ENCODE measurements at places on chromosomes 2 and 18. TPM values are rescaled to one million over a fixed set of nuclear protein-coding genes. Genes with fewer than 3 reads are reported as not detected.

DNA sequence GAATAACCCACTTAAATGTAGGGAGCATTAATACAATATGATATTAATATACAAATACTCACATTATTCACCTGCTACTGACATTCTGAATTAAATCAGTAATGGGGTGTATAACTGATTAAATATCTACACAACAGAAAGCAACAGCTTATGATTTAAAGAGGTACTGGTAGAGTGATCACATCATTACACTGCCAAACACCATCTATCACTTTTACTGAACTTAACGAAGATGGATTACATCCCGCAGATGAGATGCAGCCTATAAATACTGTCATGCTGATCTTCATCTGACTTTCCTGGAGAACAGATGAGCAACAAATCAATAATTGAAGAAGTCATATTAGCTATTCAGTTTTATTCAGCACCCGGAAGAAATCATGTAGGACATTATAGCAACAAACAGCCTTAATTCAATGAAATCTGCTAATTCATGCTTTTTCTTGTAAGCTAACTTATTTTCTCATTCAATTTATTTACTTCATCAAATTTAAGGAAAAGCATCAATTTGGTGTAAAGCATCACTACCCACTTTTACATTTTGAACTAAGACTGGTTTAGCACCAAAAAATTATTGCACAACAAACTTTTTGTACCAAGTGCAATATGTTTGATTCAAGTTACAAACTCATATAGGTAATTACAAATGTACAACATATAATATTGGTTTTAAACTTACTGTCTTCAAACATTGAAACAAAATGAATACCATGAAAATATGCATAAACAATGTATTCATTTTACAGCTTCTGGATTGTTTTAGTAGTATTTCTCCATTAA lies 1509.0 kb downstream of the LRP1B start:
- DNase-seq: no peak

DNA sequence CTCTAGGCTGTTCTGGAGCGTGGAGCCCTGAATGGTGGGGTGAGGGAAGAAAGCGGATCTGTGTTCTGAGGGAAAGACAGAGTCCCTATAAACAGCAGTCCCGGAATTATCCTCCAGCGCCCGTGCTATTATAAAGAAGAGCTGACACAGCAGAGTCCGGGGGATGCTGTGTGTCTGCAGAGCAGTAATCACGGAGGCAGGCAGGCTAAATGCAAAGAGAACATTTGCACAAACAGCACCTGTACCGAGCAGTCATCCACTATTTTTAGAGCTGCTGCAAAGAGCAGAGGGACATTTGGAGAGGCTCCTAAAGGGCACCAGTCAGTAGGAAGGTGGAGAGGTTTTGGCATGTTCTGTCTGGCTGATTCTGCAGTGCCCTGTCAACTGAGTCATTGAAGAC lies 293.8 kb upstream of the SLC14A2 start:
- peak; percentile 27 for DNase-seq

The TRIM54 gene
- total RNA-seq: 74.0 TPM

- no peak for DNase-seq
These were observed 78.8 kb downstream of the SLC8A1 start for GRCh38 chr2:40373111-40373510.

GRCh38 chr18:62720766-62721613 lies 5.6 kb downstream of the PHLPP1 start:
- no peak for DNase-seq

GRCh38 chr2:8573234-8573941 lies 108.5 kb upstream of the ID2 start:
- no peak for DNase-seq

DNA sequence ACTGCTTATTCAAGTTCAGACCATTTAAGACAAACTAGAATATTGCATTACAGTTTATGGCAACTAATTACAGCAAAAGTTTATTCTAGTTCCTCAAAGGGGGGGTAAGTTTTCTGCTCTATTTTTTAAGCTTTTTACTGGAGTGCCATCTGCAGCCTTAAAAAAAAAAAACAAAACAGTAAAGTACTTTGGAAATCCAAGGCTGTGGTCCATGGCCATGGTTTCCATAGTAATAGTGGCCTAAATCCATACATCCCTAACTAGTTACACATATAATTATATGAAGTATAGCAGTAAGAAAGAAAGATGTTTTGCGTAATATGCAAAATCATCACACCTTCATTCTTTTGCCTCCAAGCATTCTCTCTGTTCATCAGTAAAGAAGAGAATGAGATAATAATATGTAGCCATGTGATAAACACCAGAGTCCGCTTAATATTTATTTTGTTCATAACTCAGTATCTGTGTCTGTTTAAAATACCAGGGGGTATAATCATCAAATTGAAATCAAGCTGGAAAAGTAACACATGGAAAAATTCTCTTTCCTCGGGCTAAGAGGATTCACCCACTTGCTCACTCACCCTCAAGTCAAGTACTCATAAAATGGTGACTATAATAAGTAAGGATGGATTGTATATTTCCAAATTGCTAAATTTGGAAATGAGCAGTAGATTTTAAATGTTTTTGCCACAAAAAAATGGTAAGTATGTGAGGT lies 301.1 kb upstream of the RND3 start:
- no peak for DNase-seq

- DNase-seq: no peak
These were observed 24.9 kb downstream of the CCNT2 start for GRCh38 chr2:134943540-134943939.

The POTEJ gene
- not detected for total RNA-seq

The PDE1A gene
- 2.9 TPM for total RNA-seq

DNA sequence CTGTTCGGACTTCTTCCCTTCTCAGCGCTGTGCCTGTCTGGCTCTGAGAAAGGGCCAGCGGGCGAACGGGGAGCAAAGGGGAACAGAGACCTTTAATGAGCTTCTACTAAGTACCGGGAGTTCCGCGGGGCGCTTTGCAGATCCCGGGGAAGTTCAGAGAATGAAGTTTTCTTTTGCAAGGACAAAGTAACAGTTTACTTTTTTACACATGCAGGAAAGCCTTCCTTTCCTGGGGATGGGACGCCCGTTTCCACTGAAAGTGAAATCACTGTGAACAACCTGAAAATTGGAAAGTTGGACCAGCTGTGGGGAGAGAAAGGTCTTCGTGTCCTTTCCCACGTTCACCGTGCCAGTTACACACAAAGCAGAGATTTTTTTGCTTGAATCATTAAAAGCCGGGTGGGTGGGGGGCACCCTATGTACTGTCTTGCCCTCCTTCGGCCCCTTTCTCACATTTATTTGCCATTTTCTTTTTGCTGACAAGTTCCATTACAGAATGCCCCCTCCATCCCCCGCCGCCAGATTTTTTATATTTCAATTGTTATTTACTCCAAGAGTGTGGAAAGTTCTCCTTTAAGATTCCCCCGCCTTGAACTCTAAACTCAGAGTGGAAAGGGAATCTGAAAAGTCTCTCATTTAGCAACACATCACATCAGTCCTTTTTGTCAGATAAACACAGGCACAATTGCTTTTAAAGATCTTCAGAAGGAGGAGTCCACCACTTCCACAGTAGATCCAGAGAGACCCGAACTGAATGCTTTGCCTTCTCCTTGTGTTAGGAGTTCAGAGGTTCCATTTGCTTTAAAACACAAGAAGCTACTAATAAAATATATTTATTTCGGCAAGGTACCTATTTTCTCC lies 1.1 kb upstream of the FN1 start:
- DNase-seq: peak; percentile 54

DNA sequence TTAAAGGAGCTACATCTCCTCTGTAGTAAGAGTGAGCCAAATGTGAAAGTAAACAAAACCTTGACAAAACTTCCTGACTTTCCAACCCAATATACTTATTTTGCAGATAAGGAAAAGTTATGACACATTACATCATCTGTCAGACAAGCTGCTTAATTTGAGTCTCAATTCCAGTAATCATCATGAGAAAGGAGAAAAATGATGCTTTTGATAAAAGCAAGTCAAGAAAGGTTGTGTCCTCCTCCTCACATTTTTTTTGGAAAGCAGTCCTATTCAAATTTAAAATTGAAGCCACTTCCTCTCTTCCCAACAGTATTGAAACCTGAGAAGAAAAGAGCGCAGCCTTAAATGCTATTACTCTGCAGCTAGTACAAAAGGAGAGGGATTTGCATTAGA lies 519.6 kb downstream of the LRP1B start:
- DNase-seq: no peak

GRCh38 chr2:43085929-43086328 lies 140.5 kb downstream of the ZFP36L2 start:
- DNase-seq: no peak

The OTOF gene
- 33.8 TPM for total RNA-seq

DNA sequence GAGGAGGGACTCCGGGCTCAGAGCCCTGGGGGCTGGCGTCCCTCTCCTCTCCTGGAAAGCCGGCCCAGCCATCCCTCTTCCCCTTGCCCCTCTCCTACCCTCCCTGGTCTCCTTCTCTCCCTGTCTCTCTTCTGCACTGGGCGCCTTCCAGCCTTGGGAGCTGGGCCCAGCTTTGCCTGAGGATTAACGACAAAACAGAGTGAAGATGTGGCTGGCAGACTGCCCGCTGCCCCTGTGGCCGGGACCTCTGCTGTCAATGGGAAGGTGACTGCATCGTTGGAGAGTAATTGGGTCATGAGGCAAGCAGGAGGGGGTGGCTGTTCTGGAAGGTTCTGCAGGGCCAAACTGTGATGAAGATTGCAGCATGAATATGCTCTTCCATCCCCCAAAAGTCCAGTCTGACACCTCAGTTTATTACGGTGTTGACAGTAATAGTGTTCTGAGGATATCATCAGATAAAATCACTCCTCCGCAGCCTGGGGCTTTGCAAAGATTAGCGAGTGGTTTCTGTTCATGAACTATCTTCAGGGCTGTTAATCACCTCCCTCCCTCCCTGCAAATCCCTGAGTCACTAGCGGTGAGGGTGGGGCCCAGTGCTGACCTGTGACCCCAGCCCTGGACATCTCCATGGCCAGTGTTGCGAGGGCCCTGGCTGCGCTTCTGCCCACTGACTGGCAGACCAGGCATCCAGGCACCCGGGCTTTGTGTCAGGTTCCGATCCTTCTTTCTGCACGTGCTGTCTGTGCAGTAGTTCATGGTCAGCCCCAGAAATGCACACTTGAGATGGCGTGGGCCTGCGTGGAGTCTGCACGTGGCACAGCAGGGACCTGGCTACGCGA lies 23.0 kb downstream of the RTP5 start:
- DNase-seq: no peak

GRCh38 chr2:54635554-54636152 lies 87.8 kb upstream of the EML6 start:
- DNase-seq: peak; percentile 43

The ARHGAP25 gene
- total RNA-seq: not detected

DNA sequence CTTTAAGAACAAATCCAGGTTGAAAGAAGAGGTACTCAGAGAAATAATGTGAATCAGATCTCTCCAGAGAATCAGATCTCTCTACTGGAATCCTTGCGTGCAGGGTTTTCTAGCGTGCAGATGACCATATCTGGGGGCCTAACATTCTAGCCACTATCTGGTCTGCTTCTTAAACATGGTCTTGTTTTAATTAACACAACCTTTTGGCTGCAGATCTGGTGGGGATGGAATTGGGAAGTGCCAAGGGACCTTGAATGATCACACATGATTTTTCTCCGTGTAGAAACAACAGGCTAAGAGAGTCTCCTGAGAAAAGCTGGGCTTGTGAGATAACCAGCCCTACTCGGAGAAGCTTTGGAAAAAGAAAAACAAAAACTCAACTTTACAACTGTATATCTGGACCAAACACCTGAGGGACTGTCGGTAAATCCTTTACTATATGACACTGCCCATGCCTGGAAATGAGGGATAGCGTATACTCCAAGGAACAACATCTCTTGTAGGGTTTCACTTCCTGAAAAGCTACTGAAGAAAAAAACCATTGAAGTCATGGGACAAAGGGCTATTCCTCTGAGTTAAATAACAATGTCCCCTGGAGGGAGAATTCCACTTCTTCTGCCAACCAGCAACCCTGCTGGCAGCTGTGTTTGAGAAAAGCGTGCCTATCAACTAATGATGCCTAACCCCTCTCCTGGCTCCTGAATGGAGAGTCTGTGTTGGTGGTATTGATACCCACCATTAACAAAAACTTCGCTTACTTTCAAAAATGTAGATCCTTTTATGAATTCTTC lies 171.0 kb upstream of the REV1 start:
- no peak for DNase-seq

- DNase-seq: no peak
These were observed 1216.6 kb upstream of the PIK3C3 start for GRCh38 chr18:40738321-40738880.

- DNase-seq: peak; percentile 97
These were observed 48.2 kb downstream of the HAUS1 start for GRCh38 chr18:46152436-46152807.

- DNase-seq: no peak
These were observed 38.1 kb downstream of the ME2 start for GRCh38 chr18:50917021-50917420.

GRCh38 chr2:165224941-165225340 lies 14.3 kb upstream of the SCN2A start:
- DNase-seq: no peak

GRCh38 chr2:78061301-78061700 lies 539.1 kb upstream of the LRRTM4 start:
- no peak for DNase-seq

Measured in myocyte (in vitro differentiated cells).